ENCODE measurements at places on chromosomes 4 and X.

- DNase-seq: no peak
Observed at GRCh38 chr4:182015893-182016292, 227.3 kb upstream of the TENM3 start.

- DNase-seq: no peak
Observed at GRCh38 chr4:61795998-61796397, 595.9 kb downstream of the ADGRL3 start.

DNA sequence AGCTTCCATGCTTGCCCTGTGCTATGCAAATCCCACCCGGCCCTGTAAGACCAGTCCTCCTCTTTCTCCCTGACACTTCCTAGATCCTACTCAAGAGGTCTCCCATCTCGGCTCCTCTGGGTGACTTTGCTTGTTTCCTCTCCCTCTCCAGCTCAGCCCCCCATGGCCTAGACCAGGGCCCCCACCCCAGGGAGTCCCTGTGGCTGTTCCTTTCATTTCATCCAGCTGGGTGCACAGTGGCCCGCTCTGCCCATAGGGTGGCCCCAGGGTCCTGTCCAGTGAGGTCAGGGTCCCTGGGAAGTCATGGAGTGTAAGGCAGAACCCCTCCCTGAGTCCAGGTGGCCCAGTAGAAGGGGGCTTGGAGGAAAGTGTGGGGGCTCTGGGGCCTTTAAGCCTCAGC is 52.3 kb upstream of the NKX1-1 start:
- DNase-seq: no peak

DNA sequence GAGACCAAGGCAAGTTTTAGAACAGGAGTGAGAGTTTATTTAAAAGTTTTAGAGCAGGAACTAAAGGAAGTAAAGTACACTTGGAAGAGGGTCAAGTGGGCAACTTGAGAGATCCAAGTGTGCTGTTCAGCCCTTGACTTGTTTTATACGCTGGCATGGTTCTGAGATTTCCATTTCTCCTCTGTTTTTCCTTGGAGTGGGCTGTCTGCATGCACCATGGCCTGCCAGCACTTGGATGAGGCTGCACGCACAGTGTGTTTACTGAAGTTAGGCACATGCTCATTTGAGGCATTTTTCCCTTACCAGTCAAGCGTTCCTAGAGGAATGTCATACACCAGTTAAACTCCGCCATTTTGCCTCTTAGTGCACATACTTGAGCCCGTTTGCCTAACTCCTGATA is 8.7 kb upstream of the ZNF674 start:
- DNase-seq: no peak

GRCh38 chr4:109588176-109588575 is 28.1 kb downstream of the MCUB start:
- DNase-seq: no peak

DNA sequence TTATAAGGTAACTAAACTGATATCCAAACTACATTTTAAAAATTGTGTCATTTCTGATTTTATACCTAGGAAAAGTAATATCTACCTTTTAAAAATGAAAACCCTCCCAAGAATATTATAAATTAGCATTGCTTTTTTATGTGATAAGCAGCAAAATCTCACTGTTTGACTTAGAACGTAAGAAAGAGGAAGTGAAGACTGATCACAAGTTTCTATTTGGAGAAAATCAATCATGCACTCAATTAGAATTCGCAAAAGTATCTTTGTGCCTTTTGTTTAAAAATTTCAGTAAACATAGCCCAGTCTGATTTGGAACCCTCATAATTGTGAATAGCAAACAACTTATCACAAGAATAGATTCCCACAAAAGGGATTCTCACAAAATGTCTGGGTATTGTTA is 142.7 kb downstream of the TENM3 start:
- no peak for DNase-seq

All from forelimb muscle (tissue), 1 donor.